ENCODE measurements at places on chromosomes 4 and X.

DNA sequence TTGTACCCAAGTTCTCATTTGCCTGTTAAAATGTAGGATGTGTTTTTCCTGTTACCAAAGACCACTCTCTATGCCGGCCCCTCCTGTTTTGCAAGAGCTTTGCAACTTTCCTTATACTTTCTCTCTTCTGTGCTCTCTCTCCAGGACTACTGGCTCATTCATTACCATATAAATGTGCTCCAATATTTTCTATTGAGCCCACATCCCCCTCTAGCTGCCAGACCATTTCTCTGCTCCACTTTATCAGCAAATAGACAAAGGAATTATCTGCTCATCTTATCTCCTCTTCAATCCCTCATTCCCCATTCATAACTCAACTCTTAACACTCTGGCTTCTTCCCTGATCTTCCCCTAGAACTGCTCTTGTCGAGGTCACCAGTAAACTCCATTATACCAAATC lies 33.6 kb downstream of the RPGR start:
- DNase-seq = no peak

- no peak for DNase-seq
Measured at GRCh38 chr4:181793096-181793495, 450.1 kb upstream of the TENM3 start.

- DNase-seq = peak; percentile 9
Measured at GRCh38 chrX:115642895-115643530, 82.0 kb downstream of the PLS3 start.

DNA sequence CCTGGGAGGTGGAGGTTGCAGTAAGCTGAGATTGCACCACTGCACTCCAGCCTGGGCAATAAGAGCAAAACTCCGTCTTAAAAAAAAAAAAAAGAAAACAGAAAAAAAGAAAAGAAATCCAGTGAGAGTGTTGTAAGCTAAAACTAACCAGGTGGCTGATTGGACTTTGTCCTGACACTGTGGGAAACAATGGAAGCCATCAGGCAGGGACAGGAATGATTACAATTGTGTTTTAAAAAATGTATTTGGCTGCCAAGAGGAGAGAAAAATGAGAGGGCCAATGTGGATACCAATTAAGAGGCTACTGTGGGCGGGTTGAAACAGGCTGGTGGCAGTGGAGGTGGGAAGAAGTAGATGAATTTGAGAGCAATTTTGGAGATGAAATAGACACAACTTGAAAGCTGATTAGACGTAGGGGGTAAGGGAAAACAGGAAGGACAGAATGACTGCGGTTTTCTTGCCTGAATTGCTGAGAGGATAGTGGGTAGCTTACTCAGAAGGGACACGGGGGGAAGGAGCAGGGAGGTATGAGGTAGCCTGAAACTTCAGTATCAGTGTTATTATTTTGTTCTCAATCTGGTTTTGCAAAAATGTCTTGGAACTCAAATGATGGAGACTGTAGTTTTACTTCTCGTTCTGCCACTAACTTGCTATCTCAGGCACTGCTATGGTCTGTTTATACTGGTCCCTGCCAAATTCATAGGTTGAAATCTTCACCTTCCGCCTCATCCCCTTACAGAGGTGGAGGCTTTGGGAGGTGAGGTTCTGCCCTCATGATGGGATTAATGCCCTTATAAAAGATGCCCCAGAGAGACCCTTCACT lies 45.6 kb upstream of the CHRNA9 start:
- no peak for DNase-seq

DNA sequence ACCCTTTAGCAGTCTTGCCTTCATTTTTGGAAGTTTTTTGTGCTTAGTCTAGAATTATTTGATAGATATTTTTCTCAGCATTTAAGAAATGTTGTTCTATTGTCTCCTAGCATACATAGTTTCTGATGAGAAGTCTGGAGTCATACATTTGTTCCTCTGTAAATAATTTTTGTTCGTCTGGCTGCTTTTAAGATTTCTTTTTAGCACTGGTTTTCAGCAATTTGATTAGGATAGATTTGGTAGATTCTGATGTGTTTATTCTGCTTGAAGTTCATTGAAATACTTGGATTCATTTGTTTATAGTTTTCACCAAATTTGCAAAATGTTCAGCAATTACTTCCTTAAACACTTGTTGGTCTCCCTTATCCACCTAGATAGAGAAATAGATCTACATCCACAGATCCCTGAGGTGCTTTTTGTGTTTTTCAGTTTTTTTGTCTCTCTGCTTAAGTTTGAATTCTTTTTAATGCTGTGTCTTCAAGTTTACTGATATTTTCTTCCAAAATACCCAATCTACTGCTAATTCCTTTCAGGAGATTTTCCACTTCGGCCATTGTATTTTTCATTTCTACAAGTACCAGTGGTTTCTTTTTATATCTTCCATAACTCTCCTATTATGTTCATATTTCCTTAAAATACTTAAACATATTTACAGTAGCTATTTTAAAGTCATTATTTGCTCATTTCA lies 64.9 kb downstream of the ABLIM2 start:
- no peak for DNase-seq

DNA sequence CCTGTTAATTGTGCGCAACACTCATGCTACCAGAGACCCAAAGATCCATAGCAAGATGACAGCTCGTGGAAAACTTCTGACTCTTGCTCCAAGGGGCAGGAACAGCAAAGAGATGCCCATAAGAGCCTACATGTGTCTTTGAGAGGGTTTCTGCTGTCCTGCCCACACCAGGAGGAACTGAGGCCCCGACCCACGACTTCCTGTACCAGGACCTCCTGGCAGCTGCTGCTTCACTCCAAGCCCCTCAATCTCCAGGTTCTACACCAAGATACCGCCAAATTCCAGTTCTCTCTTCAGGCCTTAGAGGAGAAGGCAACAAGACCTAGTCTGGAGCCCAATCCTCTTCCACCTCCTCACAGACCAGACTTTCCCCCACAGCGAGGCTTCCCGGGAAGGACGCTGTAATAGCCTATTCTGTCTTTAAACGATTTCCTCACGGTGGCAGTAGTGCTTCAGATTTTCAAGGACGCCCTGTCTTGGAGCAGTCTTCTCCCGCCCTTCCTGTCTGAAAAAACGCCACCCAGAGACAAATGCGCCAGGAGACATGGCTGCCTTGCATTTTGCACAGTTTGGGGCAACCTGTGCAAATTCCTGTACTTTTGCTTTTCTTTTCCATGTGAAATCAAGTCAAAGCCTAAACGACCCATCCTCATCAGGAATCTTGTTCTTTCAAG lies 230.2 kb upstream of the STK26 start:
- DNase-seq = no peak

DNA sequence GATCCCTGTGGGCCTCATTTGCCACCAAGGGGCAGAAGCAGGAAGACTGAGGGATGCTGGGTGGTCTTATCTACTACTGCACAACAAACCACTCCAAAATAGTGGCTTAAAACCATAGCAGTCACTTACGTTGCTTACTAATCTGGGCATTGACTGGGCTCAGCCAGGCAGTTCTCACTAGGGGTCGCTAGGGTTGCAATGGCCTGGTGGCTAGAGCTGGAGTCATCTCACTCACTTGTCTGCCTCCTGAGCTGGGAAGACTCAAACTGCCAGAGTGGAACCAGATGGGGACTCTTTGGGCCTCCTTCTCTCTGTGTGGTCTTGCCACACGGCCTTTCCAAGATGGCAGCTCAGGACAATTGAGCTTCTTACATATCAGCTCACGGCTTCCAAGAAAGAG lies 216.3 kb upstream of the BCOR start:
- peak; percentile 9 for DNase-seq

DNA sequence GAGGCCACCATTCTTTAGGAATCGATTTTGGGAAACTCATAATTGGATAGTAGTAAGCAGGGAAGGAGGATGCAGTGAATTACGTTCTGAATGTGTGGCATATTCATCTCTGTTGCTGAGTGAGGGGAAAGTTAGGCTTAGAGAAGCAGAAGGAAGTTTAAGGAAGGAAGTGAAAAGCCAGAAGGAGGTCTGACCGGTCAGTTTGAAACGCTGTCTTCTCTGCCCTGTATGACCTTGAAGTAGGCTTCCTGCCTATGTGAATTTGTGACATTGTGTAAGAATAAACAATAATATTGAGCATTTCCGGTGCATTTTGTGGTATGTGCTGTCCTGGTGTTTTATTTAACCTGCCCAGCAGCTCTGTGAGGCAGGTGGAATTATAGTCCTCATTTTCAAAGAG lies 67.3 kb downstream of the PDLIM5 start:
- DNase-seq = no peak

DNA sequence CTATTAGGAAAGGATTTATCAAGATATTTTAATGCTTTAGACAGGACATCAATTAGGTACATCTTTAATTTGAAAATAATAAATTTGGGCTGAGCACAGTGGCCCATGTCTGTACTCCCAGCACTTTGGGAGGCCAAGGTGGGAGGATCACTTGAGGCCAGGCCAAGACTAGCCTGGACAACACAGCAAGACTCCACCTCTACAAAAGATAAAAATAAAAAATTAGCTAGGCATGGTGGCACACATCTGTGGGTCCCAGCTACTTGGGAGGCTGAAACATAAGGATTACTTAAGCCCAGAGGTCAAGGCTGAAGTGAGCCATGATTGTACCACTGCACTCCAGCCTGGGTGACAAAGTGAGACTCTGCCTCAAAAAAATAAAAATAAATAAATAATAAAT lies 59.6 kb upstream of the IRF2 start:
- DNase-seq = no peak

DNA sequence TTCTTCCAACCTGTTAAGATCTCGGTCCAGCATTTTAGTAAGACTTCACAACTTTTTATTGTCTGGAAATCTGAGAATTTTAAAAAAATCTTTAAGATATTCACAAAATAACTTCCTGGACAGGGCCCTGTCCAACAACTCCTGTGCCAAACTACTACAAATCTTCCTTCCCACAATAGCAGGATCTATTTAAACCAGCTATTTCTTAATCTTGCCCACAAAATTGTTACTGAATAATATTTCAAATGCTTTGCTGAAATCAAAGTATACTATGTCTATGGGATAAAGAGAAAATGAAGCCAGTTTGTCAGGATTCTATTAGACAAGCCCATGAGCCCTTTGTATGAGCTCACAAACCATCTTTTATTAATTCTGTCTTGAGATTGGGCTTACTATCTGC lies 104.1 kb upstream of the DDIT4L start:
- no peak for DNase-seq

- DNase-seq = peak; percentile 0
Measured at GRCh38 chr4:169485791-169486742, 126.3 kb downstream of the NEK1 start.

DNA sequence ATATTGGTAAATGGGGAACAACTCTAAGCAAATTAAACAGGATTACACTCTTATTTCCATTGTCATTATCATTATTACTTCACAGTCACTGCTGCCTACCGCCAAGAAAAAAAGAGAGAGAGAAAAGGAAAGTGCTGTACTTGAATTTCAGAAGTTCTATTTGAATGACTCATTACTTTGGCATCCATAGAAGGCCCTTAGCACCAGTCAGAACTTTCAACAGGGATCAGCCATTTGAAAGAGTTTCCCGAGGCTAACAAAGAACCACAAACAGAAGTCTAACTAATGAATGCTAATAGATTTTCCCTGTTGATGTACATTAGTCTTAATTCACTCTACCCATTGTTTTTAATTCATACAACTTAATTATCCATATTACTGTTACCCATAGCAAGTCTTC lies 116.3 kb downstream of the SHROOM4 start:
- no peak for DNase-seq

DNA sequence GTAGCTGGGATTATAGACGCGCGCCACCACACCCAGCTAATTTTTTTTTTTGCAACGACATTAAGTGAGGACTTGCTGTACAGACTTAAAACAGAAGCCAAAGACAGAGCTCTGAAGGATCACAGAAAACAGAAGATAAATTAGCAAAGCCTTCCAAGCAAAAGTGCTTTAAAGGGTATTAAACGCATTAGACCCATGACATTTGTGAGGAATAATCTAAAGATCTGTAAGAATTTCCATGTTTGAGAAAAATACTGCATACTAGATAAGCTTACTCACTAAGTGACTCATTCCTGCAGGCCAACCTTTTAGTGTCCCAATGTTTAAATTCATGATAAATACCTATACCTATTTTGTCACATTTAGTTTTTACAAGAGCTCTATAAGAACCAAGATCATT lies 27.4 kb downstream of the SMARCA1 start:
- DNase-seq = no peak

GRCh38 chr4:150082241-150082640 lies 4.0 kb downstream of the DCLK2 start:
- DNase-seq = no peak

- no peak for DNase-seq
Measured at GRCh38 chr4:8503801-8504200, 63.2 kb downstream of the TRMT44 start.

DNA sequence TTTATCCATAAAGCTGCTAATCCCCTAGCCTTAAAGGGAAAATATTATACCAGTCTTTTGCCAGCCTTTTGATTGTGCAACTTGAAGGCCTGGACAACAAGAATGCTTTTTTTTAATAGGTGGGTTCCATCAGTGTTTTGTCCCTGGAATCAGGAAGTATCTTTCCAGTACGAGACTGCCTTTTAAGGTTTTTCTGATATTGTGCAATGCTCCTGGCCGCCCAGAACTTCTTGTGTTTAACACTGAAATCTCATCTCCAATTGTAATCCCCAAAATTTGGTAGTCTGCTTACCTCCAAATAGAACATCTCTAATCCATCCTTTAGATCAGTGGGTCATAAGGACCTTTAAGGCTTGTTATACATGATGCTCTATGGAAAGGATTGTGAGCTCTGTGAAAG lies 256.7 kb downstream of the NAF1 start:
- DNase-seq = no peak

GRCh38 chr4:145452447-145453162 lies 29.0 kb upstream of the SMAD1 start:
- no peak for DNase-seq

GRCh38 chr4:150821641-150822040 lies 193.4 kb downstream of the LRBA start:
- DNase-seq = no peak

DNA sequence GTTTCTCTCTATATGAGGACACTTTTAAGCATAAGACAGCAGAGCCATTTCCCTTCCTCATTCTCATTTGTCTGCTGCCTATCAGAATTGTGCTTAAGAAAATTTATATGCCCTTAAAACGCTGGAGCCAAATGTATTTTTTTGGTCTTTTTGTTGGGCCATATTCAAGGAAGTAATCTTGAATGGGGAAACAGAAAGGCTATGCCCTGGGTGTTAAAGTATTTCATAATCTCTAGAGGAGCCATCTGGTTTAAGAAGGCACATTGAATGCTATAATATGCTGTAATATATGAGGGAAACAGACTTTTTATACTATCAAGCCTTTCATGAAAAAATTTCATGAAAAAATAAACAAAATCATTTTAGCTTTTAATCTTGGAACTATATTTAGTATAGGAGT lies 4.3 kb downstream of the DMD start:
- DNase-seq = no peak

DNA sequence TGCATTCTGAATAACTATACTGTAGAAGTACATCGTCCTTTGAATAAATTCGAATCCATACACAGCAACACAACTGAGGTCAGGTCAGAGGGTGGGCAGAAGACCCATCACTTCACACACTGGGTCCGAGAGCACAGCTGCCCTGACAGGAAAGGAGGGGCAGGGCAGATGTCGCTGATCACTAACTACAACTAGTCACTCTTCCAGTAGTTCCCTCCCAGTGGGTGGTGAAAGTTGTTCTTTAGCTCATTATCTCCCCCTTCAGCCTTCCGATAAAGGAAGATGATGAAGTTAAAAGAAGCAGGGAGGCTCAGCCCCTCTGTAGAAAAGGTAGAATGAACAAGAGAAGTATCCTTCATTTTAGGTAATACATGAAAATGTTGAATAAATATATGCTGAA lies 278.9 kb downstream of the INPP4B start:
- DNase-seq = no peak

GRCh38 chr4:184544788-184545409 lies 70.5 kb upstream of the IRF2 start:
- DNase-seq = no peak

- DNase-seq = no peak
Measured at GRCh38 chr4:114273238-114273637, 293.8 kb upstream of the ARSJ start.

Measured in nucleus accumbens (tissue), 56 donors.